A549 treated with dexamethasone at 1 μM for 4 hours (cell line): ENCODE measurements at places on chromosomes 7 and 10. TPM values are rescaled to one million over a fixed set of nuclear protein-coding genes. Genes with fewer than 3 reads are reported as not detected.

The EPDR1 gene
- 69.0 to 77.1 TPM (median 74.5 TPM) in 5 replicates for total RNA-seq

The KCNMA1 gene
- total RNA-seq = 38.0 to 72.8 TPM (median 60.1 TPM) in 5 replicates

The CALML3 gene
- 0.02 TPM in 1 of 5 replicates, not detected in the others for total RNA-seq

The TM9SF3 gene
- total RNA-seq = 51.4 to 116 TPM (median 99.5 TPM) in 5 replicates

The TLX1 gene
- total RNA-seq = 0.04 TPM in 1 of 5 replicates, not detected in the others

The GRM8 gene
- total RNA-seq = 0.09 TPM in 1 of 5 replicates, not detected in the others

The COMTD1 gene
- total RNA-seq = 28.6 to 56.9 TPM (median 48.9 TPM) in 5 replicates

The CPED1 gene
- total RNA-seq = not detected in 5 replicates

The OR2A1 gene
- total RNA-seq = not detected in 5 replicates

The GSTO2 gene
- 1.7 to 2.4 TPM (median 1.9 TPM) in 5 replicates for total RNA-seq
